ENCODE measurements at places on chromosomes 12 and 14.

DNA sequence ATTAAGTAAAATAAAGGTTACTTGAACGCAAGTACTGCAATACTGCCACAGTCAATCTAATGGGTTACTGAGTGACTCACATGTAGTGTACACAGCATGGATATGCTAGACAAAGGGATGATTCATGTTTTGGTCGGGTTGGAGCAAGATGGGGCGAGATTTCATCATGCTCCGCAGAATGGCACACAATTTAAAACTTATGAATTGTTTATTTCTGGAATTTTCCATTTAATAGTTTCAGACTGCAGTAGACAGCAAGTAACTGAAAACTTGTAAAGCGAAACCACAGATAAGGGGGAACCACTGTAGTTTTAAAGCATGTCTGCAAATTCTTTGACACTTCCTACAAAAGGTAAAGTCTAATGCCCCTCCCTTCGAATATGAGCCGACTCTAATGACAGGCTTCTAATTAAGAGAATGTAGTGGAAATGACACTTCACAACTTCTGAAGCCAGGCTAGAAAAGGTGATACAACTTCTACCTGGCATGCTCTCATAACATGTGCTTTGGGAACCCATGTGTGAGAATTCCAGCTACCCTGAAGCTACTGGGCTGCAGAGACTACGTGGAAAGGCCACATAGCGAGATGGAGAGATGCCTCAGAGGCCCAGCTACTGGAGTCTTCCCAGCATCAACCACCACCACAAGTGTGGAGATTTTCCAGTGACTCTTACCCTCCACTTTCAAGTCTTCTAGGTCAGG, 13.9 kb upstream of the TCP11L2 start:
- no peak for DNase-seq

DNA sequence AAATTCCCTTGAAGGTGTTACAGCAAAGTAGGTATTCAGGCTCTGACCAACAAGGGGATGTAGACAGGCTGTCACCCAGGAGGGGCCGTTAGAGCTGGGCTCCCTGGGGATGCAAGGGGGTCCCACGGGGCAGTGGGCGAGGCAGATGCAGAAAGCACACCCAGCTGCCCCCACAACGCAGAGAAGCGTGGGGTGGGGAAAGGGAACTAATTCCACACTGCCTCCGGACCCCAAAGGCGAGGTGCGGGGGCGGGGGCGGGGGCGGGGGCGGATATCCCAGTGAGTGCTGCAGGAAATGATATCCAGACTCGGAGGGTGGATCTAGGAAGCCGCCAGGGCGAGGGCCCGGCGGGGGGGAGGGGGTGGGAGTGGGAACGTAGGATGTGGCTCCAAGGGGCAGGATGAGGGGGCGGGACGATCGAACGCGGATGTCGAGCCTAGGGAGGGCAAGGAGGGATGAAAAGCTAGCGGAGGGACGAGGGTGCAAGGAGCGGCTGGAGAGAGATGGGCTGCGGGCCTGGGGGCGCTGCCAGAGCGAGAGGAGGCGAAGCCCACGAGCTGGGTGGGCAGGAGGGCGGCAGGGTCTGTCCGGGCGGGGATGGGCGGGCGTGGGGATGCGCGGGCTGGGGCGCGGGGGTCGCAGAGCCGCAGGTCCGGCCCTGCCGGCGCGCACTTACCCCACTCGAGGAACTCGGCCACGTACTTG, 874 bp downstream of the CDC42BPB start:
- DNase-seq, result no peak

DNA sequence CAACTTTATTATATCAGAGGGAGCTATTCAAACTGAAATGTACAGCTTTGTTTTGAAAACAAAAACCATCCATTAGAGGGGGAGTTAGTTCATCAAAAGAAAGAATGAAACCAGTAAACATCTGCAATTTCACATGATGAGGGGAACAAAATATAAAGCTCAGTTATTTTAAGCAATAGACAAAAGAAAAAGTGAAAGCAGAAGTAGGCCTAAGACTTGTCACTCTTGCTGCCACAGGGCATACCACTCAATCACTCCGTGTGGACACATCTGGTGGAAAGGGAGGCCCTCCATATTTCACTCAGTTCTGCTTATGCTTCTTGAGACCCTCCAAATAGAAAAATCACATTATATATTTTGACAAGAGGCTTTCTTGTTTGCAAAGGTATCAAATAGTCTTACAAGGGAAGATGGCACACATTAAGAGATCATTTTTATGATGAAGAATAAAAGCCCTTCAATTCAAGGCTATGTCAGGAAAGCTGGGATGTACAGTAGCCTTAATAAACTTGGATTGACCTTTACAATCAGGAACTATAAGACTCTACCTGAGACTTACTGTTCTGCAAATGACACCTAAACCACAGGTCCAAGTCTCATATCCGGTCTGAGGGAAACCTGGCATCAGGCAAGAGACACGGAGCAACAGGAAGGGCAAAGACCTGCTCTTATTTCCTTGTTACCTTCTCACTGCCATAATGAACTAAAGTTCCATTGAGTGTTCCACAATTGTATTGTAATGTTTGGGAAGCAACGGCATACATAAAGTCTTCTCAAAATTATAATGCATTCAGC, 222.5 kb upstream of the GRIP1 start:
- no peak for DNase-seq

- DNase-seq, result no peak
Measured at GRCh38 chr14:72290241-72290640, 358.0 kb downstream of the RGS6 start.

- DNase-seq, result no peak
Measured at GRCh38 chr12:7439579-7440505, 4.1 kb downstream of the CD163L1 start.

DNA sequence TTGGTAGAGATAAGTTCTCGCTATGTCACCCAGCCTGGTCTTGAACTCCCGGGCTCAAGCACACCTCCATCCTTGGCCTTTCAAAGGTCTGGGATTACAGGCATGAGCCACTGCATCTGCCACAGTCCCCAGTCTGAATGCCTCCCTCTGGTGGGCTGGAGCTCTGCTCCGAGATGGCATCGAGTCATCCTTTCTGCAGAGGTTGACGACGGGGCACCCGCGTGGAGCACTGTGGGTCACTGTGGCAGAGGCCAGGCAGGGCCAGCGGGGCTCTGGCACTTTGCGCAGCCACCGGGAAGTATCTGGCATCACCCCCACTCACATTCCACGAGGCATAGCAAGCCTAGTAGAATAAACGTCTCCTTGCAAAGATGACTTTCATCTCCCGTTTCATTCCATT, 163.3 kb upstream of the DIO3 start:
- no peak for DNase-seq

GRCh38 chr14:76720382-76720813, 40.9 kb upstream of the VASH1 start:
- no peak for DNase-seq

- no peak for DNase-seq
Measured at GRCh38 chr12:70248876-70249275, 5.6 kb downstream of the CNOT2 start.

DNA sequence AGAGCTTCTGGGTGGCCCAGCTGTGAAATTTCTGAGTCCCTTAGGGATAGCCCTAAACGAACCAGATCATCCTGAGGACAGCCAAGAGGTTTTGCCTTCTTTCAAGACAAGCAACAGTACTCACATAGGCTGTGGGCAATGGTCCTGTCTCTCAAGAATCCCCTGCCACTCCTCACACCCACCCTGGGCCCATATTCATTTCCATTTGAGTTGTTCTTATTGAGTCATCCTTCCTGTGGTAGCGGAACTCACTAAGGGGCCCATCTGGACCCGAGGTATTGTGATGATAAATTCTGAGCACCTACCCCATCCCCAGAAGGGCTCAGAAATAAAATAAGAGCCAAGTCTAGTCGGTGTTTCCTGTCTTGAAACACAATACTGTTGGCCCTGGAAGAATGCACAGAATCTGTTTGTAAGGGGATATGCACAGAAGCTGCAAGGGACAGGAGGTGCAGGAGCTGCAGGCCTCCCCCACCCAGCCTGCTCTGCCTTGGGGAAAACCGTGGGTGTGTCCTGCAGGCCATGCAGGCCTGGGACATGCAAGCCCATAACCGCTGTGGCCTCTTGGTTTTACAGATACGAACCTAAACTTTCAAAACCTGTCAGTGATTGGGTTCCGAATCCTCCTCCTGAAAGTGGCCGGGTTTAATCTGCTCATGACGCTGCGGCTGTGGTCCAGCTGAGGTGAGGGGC, 38.9 kb downstream of the DAD1 start:
- DNase-seq, result peak; percentile 34

DNA sequence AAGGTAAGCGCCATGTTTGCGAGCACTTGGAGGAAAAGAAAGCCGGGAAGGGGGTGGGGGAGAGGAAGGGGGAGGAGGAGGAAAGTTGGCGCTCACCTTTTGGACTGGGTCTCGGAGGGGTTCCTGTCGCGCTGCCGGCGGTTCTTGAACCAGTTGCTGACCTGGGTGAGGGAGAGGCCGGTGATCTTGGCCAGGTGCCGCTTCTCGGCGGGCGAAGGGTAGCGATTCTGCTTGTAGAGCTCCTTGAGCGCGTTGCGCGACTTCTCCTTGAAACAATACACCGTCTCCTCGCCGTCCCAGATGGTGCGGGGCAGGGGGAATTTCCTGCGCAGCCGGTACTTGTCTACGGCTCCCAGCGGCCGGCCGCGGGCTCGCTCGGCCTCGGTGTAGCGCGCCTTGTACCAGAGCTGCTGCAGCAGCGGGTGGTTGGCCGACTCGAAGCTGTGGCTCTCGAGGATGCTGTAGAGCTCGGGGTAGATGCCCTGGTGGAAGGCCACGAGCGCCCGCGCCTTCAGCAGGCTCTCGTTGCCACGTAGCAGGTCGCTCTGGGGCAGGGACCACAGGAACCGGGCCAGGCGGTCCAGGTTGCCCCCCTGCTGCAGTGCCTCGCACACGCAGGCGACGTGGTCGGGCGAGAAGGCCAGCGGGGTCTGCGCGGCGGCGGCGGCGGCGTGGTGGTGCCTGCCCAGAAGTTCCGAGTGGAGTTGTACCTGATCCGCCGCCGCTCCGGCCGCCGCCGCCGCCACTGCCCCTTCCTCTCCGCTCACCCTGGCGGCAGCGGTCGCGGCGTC, 840 bp downstream of the SIX4 start:
- no peak for DNase-seq

- no peak for DNase-seq
Measured at GRCh38 chr12:47964106-47964728, 821 bp downstream of the TMEM106C start.

DNA sequence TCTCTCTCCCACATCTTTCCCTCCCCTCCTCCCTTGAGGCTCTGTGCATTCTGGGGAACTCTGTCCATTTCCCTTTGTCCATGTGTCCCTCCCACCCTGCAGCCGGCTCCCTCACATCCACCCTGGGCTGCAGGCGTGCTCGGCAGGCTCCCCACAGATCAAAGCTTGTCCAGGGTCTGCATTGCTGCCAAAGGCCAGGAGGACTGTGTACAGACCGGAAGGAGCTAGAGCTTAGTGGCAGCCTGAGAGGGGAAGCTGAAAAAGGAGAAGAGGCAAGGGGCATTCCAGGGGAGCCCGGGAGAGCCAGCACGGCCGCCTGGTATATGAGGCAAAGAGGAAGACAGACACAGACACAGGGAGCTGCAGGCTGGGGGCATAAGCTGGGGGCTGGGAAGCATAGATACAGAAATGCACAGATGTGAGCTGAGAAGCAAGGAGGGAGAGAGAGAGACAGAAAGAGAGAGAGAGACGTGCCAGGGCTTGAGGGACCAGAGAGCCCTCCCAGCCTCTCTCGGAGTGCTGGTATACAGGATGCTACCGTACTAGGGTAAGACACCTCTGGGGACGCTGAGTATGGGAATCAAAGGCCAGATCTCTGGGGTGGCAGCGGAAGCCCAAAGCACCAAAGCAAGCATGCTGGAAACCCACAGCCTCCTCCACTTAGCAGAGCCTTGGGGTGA, 3.3 kb downstream of the CD4 start:
- no peak for DNase-seq

- no peak for DNase-seq
Measured at GRCh38 chr12:105020241-105020962, 34.3 kb downstream of the NOPCHAP1 start.

- no peak for DNase-seq
Measured at GRCh38 chr12:50925342-50925651, 27.0 kb upstream of the HIGD1C start.

DNA sequence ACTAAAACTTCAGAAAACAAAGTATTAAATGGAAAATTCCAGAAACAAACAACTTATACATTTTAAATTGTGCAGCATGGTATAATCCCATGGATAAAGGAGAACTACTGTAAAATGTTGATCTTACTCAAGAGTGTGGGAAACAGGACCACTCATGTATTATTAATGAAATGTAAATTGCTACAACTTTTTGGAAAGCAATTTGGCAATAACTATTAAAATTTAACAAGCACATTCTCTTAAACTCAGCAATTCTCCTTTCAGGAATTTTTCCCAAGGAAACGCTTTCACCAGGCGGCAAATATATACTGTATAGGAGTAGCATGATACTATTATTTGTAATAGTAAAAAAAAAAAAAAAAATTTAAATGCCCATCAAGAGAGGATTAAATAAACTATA, 284.5 kb upstream of the AMIGO2 start:
- no peak for DNase-seq

DNA sequence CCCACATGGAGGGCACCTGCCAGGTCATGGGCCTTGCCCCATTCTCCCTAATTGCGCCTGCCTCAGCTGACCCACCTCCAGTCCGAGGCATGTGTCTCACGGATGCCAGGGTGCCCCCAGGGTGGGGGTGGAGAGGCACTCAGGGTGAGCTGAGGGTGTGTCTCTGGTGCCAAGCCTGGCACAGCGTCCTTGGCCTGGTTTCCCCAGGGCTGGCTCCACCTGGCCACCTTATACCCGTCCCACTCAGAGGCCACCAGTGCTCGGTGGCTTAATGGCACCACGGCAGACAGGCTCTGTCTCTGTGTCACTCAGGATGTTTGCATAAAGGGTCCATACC, 33.6 kb upstream of the TDRD9 start:
- DNase-seq, result no peak

DNA sequence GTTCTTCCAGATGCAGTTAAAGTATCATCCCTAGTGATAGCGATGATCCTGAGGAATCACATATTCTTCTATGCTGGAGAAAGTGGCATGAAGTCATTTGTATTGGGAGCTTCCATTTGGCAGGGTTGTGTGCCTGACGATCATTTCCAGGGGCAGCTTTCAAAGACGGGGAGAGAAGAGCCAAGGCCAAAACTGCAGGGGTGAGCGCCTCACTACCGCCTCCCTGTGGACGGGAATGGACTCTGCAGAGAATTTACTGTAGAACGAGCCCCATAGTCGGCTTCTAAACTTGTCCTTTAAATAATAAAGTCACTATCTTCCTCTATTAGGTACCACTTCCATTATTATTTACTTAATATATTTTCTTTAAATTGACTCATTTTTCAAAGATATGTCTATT, 555.9 kb upstream of the TMEM132C start:
- no peak for DNase-seq

- DNase-seq, result no peak
Measured at GRCh38 chr12:131540138-131540623, 170.7 kb upstream of the SFSWAP start.

DNA sequence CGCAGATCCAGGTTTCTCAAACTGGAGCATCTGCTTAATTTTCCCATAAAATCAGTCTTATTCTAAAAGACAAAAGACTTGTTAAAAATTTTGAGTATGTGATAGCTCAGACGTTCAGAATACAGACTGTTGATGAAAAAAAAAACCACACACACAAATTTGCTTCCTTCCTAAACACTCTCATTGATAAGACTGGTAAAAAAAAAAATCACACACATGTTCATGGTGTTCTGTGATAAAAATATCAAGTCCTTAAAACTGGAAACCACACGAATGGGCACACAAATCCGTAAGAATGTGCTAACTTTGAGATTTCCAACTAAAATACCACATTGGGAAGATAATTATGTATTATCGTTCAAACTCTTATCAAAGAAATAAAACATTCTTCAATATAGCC, 6.7 kb upstream of the ARID4A start:
- DNase-seq, result no peak
